NCI-H1417 treated with DMSO at 0.1 percent for 48 hours (cell line): ENCODE measurements at places on chromosomes 7 and 10.

GRCh38 chr10:100359030-100359432 is 12.0 kb downstream of the SCD start:
- DNase-seq = no peak

- DNase-seq = peak; percentile 62
Observed at GRCh38 chr7:16875861-16876260, 5.9 kb downstream of the AGR3 start.

- no peak for DNase-seq
Observed at GRCh38 chr7:150368884-150369747, 494 bp downstream of the REPIN1 start.

DNA sequence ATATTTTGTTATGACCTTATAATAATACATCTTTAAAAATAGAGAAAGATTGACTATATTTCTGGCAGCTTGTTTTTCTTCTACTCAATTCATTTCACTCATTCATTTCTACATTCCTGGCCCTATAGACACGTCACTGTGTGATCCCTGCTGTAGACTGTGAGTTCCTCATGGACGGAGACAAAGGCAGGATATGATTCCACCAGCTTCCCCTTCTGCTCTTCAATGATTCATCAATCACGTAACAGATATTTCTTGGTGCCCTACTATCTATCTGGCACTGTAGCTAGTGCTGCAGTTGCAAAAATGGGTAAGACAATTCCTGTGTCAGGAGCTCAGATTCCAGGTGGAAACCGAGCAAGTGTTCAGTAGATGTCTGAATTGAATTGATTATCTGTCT is 415.0 kb downstream of the SFMBT2 start:
- no peak for DNase-seq

DNA sequence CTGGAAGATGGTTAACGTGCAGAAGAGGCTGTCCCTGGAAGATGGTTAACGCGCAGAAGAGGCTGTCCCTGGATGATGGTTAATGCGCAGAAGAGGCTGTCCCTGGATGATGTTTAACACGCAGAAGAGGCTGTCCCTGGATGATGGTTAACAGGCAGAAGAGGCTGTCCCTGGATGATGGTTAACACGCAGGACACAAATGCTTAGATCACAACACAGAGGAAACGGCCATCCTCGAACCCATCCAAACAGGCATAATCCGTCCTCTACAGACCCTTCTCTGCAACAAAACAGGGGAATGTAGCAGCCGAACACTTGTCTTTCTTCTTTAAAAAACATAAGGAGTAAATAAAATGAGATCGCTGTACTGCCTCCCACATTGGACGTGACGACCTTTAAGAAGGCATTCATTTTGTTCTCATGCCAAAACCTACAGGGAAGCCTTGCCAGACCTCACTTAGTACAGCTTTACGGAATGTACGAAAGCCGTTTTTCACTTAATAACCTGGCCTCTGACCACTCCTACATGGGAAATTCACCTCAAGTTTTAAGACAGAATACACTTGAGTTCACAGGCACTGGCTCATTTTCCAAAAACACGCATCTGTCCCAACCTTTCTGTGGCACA is 245.2 kb downstream of the ZMYND11 start:
- DNase-seq = no peak

- DNase-seq = no peak
Observed at GRCh38 chr10:105973360-105973759, 1191.1 kb downstream of the SORCS1 start.

DNA sequence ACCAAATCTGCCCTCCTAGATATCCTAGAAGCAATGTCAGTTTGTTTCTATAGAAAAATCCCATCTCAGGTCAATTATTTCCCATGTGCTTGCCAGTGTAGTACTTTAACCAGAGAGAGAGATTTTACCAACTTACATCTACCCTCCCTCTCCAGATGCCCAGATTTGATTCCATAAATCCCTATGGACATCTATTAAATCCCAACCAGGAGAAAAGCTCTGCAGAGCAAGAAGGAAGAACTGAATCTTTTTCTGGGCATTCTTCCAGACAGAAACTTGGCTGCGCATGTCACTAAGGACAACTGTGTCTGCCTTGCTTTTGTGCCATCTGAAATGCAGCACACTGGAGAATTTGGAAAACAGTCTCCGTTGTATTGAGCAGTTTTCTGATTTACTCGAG is 597.6 kb downstream of the SORCS1 start:
- DNase-seq = no peak

- DNase-seq = no peak
Observed at GRCh38 chr7:158784270-158784669, 45.0 kb downstream of the ESYT2 start.

GRCh38 chr10:117004227-117005025 is 561 bp downstream of the SHTN1 start:
- DNase-seq = no peak

DNA sequence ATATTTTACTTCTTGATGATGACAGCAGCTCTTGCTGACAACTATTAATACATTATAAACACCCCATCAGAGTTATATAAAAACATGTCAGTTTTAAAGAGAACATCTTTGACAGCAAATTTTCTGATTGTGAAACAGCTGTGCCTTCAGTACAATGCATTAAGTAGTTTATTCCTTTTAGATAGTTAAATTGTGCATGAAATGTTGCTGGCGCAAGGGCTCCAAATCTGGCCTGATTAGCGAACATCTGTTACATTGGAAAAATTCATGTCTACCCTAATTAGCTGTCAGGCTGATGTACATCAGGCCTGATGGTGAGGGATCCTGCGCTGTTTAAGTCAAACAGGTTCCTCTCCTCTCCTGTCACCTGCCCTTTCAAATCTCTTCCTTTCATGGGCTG is 171.9 kb upstream of the SP8 start:
- DNase-seq = peak; percentile 96

- peak; percentile 50 for DNase-seq
Observed at GRCh38 chr10:74947781-74948401, 121.5 kb downstream of the KAT6B start.

DNA sequence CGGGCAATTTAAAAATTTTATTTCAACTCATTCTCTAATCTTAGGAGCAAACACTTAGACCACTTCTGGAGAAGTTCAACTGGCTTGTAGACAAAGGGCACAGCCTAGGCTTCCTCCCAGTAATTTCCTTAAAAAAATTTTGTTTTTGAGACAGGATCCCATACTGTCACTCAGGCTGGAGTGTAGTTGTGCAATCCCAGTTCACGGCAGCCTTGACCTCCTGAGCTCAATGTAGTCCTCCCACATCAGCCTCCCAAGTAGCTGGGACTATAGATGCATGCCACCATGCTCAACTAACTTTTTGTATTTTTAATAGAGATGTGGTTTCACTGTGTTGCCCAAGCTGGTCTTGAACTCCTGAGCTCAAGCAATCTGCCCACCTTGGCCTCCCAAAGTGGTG is 38.4 kb downstream of the BAMBI start:
- DNase-seq = no peak

DNA sequence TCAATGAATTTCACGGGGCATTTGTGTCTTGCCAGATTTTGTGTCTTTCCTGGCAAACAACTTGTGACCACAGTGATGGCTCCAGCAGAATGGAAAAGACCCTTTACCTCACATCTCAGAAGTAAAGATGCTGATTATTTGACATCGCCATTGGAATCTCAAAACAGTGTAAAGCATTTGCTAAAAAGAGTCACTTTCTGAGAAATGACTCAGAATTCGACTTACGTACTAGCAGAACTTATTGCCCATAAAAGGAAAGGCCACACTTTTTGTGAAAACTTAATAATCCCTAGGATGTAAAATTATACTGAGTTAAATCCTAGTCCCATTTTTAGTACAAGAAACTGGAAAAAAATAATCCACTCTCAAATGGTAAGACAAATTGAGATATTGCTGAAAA is 35.9 kb upstream of the PRKCQ start:
- no peak for DNase-seq

DNA sequence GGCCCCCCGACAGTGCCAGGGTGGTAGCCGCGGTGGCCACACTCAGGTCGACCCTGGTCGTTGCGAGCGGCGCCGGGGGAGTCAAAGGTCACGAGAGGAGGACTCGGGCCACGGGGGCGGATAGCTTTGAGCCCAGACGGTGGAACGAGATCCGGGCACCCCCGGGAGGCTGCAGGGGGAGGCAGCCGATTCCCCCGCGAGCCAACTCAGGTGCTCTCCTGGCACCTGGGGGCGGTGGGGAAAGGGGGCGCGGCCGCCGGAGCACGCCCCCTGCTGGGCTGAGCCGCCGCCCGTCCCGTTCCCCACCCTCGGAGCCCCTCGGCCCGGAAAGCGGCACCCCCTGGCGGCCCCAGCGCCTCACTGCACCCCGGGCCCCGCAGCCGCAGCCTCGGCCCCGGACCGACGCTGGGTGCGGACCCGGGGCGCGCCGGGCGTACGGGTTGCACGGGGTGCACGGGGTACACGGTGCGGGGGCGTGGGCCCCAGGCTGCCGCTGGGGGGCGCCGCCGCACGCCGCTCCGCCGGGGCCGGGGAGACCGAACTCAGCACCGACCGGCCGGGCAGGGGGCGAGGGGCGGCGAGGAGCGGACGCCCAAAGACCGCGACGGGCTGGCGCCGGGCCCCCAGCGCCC is 521 bp upstream of the NYAP1 start:
- no peak for DNase-seq

- DNase-seq = no peak
Observed at GRCh38 chr7:157165987-157166386, 27.3 kb downstream of the UBE3C start.

DNA sequence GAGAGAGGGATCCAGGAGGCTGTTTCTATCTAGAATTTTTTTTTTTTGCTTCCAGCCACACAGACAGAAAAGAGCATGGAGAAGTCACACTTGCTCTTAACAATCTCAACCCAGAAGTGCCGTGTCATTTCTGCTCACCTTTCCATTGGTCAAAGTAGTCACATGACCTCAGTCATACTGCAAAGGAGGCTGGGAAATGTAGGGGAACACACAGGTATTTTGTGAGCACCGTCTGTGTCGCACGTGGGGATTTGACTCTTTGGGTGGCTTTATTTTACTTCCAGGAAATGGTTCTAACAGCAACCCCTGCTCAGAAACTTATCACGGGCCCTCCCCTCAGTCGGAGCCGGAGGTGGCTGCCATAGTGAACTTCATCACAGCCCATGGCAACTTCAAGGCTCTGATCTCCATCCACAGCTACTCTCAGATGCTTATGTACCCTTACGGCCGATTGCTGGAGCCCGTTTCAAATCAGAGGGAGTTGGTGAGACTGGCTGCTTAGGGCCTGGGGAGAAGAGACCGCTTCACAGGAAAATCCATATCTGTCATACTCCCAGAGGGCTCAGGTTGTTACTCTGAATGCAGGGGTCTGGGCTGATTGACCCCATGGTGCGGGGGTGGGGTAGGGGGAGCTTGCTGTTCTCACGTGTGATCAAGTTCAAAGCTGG is 13.1 kb upstream of the CPA1 start:
- DNase-seq = no peak

GRCh38 chr7:18803923-18804322 is 308.4 kb downstream of the HDAC9 start:
- no peak for DNase-seq

DNA sequence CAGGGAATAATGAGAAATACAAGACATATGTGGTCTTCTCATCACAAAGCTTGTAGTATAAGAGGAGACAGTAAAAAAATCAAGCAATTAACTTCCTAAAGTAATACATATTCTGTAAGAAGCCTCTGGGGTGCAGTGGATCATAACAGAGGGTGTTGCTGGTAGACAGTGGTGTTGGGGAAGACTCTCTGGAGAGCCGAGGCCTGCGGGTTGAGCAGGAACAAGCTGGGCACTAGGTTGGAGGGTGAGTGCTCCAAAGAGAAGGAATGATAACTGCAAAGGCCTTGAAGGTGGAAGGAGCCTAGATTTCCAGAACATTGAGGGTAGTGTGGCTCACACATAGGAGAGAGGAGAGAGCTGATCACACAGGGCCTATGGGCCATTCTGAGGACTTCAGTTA is 1.5 kb downstream of the GIMAP4 start:
- no peak for DNase-seq

GRCh38 chr7:116626886-116627285 is 45.1 kb upstream of the MET start:
- no peak for DNase-seq

DNA sequence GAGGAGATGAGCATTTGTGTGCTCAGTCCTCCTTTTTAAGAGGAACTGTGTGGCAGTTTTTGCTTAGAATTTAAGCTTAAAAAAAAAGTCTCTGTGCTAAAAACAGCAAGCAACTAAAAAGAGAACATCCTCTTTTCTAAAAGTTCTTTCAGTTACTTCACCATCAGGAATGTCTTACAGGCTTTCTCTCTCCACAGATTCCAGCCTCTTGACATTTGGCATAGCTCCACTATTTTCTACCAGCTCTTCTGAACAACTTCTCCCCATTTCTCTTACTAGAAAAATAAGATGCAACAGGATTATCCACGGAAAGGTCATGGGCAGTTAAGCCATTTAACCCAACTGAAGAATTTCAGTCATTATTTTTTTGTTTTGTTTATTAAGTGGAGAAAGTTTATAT is 13.2 kb downstream of the PCLO start:
- DNase-seq = no peak

GRCh38 chr7:32030904-32031692 is 39.1 kb downstream of the PDE1C start:
- no peak for DNase-seq

- DNase-seq = no peak
Observed at GRCh38 chr10:10975647-10976046, 42.0 kb upstream of the CELF2 start.

DNA sequence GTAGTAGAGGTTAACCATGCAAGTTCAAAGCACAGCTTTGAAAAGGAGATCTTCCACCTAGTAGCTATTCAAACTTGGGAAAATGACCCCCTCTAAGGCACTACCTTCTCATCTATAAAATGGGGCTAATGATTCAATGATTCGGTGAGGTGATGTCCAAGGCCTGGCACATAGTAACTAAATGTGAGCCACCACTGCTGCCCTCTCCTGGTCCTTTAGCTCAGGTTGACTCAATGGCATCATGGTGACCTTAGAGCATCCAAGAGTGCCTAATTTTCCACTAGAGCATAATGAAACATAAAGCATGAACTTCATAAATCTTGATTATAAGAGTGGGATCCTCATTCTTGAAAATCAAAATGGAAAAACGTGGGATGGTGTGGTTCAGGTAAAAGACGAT is 16.3 kb upstream of the PLCE1 start:
- no peak for DNase-seq

- DNase-seq = no peak
Observed at GRCh38 chr10:80443531-80443974, 10.6 kb upstream of the TSPAN14 start.

DNA sequence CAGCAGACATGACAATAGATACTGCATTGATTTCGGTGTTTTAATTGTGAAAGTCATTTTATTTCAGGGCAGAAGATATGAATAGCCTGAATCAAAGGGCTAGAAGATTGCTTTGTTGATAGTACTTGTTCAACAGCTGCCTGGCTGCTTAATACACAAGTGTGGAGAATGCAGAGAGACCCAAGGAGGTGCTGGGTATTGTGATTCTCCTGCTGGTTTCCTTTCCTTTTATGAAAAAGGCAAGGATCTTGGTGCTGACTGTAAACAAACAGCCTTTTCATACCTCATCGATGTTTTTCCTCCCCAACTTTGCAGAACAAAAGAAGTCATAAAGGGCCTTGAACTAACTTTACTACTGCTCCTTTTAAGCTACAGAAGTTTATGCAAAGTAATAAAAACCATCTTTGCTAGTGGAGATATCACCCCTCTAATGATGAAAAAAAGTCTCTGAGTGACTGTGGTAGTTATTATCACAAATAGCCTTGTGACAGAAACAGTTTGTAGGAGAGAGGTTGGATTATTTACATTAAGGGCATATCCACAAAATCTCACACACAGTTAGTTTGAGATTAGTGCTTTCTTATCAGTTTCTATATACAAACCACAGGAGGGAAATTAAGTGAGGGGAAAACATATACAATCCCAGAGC is 800.0 kb downstream of the LRMDA start:
- no peak for DNase-seq

GRCh38 chr10:84262190-84262956 is 17.5 kb downstream of the RGR start:
- no peak for DNase-seq
